Pulmonary artery endothelial cell (primary cell): ENCODE measurements at places on chromosomes 1 and 21. TPM values are rescaled to one million over a fixed set of nuclear protein-coding genes. Genes with fewer than 3 reads are reported as not detected.

DNA sequence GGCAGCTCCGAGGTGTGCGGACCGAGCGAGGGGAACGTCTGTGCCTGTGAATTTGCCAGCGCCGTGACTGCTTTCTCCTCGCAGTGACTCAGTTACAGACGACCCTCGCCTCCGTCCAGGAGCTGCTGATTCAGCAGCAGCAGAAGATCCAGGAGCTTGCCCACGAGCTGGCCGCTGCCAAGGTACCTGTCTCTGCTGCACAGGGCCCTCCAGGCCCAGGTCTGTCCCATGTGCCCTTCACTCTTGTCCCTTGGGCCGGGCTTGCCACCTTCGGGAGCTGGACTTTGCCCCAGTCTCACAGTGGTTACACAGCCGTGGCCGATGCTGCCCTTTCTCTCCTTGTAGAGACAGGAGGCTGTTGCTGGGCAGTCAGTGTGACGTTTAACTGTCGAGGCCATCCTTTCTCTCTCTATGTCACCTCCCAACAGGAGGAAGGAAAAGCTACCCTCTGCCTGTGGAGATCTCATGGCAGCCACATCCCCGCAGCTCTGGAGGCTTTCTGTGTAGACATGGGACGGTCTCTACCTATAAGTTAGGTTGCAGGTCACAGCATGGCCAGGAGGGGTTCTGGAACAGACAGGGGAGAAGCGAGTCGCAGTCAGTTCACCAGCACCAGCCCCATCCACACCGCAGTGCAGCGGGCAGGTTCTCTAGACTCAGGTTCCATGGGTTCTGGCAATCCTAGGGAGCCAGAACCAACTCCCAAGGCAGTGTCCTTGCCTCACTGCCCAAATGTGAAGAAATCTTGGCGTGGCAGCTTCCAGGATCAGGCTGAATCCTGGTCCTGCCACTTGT, 149.7 kb downstream of the PEX14 start:
- no peak for DNase-seq

DNA sequence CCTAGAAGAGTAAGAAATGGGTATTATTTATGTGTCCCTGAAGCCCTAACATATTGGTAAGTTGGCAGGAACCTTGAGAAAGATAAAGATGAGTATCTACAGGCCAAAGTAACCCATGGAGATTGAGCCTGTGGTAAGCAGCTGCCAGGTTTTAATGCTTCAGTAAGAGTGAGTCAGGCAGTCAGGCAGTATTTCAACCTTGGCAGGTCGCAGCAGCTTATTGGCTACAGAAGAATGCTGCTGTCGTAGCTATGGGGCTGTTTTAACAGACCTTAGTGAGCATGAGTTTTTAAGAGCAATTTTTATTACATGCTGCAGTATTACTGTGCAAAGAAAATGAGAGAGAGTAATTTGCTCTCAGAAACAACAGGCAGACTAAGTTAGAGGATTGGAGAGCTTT, 10.3 kb upstream of the SLC30A10 start:
- DNase-seq = no peak

DNA sequence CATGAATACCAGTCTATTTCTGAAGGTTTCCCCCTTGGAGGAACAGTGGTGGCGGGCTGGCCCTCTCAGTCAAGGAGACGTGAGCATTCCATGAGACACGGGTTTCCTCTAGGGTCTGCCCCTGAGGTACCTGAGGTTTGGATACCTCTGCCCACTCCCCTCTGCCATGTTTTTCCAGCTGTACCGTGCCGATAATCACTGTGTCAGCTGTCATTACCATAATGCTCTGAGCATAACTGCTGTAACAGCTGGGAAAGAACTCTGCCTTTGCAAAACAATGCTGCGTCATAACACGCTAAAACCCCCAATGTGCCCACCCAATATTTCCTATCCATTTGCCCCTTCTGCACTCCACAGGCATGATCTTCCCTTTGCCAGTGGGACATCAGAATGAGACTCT, 425.1 kb downstream of the KIF26B start:
- DNase-seq = no peak

PFDN2 gene
- 56.3 and 93.2 TPM in 2 replicates for total RNA-seq

DNA sequence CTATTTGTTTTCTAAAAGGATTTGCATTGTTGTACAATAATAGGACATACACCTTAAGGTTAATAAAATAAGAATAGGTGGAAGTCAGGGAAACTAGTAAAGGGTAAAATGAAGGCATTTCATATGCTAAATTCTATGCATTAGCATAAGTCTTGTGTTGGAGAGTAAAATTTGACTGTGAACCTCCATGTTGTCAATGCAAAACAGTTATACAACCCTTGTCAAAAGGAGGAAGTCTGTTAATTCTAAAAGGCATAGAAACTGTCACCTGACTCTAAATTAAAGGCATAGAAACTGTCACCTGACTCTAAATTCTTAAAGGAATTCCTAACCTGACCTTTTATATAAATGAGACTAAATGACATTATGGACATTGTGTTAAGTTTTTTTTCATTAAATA, 291.8 kb downstream of the OLFM3 start:
- no peak for DNase-seq

GRCh38 chr1:208254376-208254775, 10.2 kb upstream of the PLXNA2 start:
- no peak for DNase-seq

- no peak for DNase-seq
These were observed 6.9 kb downstream of the AHCYL1 start for GRCh38 chr1:109991400-109991925.

DNA sequence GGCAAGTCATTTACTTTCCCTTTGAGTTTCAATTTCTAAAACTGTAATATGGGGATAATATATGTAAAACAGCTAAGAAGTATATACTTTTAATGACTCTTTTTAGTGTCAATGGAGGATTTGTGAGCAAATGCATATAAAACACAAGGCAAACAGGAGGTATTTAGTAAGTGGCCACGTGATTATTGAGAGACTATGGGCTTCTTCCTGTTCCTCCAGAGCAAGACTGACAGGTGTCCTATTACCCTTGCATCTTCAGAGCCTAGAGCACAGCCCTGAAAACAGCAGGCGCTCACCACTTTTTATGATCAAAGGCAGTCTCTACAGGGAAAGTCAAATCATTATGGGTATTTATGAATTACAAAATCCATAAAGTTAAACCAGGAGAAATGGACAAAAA, 941 bp upstream of the ROR1 start:
- no peak for DNase-seq

PTPN22 gene
- total RNA-seq = 0.63 and 3.2 TPM in 2 replicates

GRCh38 chr1:32761253-32761877, 55.8 kb downstream of the YARS1 start:
- no peak for DNase-seq

- DNase-seq = no peak
These were observed 64.6 kb downstream of the TRIM11 start for GRCh38 chr1:228341814-228342626.

LCE2C gene
- not detected in 2 replicates for total RNA-seq

- peak; percentile 1 for DNase-seq
These were observed 32.9 kb downstream of the RASAL2 start for GRCh38 chr1:178126741-178127185.

DNA sequence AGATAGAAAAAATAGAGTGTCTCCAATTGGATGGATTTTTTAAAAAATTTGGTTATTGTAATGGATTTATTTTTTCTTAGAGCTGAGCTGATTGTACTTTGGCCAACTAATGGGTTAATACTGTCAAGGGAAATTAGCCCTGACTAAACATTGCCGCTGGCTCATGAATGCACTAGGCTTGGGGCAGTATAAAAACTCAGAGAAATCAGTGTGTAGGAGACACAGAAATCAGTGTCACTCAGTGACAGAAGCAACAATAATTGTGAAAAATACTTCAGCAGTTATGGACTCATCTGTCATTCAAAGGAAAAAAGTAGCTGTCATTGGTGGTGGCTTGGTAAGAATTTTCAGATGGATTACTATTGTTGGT, at the start of gene KMO:
TSS of gene KMO (plus strand) at position 217 of the 370 bp plus-strand sequence. CDS start at position 284, 67 bp downstream.
- DNase-seq = no peak

DNA sequence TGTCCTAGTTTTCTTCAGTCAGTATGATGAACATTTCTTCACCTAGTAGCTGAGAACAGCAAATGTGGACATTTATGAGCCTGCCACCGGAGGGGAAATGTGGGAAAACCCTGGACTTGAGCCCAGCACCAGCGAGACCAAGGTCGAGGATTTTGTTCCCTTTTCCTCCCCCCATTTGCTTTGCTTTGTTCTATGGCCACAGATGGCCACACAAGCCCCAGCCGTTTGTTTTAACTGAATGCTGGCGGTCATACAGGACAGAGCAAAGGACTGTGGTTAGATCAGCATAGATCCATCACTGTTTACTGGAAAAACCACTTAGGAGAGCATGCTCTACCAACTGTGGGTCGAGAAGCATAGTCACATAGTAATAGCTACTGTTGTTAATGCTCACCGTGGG, 20.9 kb downstream of the SH2D2A start:
- no peak for DNase-seq
